ENCODE measurements at places on chromosomes 7 and 10.

GRCh38 chr10:69073736-69074364, 14.1 kb upstream of the SRGN start:
- DNase-seq, result no peak

DNA sequence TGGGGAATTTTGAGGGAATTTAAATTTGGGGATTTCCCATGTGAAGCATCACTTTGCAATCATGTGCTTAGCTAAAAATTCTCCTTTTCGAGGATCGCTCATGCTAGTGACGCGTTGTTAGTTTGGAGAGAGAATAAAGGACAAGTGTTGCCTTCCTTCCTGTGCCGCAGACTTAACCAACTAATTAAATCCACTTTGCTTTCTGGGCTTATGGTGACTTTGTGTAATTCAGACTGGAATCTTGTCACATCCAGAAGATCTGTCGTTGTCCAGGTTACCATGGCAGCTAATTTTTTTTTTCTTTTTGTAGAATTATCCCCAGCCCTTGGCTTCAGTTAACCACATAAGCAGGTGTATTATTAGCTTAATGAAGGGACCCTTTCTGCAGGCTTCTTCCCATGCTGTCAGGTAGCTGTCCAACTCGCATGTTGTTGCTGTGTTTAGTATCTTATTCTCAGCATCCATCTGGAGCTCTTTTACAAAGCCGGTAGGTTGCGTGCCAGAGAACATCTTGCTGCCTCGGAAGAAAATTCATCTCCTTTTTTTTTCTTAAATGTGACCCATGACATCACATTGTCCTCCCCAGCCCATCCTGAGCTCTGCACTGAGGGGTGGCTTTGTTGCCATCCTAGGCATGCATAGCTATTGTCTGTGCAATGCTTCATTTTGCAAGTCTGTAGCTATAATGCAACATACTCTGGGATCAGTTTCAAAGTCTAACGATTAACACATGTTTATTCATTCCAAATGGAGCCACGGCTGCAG, 47.2 kb upstream of the NRP1 start:
- DNase-seq, result no peak

DNA sequence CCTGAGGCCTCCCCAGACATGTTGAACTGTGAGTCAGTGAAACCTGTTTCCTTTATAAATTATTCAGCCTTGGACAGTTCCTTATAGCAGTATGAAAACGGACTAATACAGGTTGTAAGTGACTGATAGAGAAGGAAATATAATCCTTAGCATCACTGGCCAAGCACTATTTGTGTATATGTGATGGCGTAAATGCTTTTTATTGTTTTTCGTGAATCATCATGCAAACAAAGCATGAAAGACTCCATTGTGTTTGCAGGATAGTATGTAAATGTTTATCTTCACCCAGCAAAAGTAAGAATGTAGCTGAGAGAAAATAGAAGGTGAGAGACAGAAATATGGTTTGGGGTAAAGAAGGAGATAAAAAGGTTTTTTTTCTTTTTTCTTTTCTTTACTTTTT, 92.5 kb upstream of the LRGUK start:
- no peak for DNase-seq

DNA sequence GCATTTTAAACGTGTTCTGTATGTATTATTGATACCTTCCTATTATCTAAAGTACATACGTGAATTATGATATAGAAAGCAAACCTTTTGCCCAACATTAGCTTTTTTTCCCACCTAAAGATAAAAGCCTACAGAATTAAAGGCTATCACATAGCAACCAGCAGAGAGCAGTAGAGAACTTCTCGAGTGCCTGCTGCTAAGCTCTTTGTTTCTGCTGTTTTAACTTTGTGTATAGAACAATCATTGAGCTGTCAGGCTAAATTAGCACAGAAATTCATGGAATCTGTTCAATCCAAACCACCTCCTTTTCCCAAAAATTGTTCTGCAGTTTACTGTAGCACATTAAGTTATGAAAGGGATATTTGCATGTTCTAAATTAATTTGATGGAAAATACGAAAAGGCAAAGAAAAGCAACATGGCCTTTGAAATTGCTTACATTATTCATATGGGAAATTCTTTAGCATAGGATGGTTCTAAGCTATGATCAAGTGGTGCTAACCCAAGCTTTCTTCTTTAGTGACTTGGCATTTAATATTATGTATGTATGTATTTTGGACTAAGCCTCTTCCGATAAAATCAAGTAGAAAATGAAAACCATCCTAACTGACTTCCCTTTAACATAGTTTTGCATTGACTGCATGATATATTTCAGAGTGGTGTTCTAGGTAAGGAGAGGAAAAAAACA, 1288.5 kb downstream of the GATA3 start:
- DNase-seq, result no peak

DNA sequence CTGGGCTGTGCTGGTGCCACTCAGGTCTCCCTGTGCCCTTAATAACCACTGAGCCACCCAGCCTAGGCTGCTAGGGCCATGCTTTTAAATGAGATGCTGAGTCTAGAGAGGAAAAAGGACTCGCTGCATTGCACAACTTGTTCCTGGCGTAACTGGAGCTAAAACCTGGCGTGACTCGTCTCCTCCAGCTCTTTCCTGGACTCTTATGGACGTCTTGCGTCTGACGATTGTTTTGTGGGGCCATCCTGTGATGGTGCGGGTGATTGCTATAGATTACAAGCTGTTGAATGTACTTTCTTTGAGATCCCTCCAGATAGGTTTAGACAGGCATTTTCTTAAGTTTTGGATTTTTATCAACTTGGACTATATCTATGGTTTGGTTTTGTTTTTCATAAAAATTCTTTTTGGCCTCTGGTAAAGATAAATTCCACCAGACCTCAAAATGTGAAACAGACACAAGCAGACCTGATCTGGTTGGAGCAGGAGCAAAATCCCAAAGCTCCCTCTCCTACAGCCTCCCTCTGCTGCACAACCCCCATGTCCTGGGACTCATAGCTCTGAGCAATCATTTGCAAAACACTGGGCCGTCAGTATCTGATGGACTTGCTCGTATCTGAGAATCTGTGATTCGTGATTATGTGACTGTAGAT, 230.3 kb downstream of the ARHGAP12 start:
- no peak for DNase-seq

GRCh38 chr7:105637755-105638154, 56.5 kb upstream of the EFCAB10 start:
- DNase-seq, result no peak

Data from WERI-Rb-1 (cell line).